AG09319 (cell line): ENCODE measurements at places on chromosomes 7 and 10.

- no peak for DNase-seq
Measured at GRCh38 chr7:101814081-101814990, 3.1 kb upstream of the CUX1 start.

DNA sequence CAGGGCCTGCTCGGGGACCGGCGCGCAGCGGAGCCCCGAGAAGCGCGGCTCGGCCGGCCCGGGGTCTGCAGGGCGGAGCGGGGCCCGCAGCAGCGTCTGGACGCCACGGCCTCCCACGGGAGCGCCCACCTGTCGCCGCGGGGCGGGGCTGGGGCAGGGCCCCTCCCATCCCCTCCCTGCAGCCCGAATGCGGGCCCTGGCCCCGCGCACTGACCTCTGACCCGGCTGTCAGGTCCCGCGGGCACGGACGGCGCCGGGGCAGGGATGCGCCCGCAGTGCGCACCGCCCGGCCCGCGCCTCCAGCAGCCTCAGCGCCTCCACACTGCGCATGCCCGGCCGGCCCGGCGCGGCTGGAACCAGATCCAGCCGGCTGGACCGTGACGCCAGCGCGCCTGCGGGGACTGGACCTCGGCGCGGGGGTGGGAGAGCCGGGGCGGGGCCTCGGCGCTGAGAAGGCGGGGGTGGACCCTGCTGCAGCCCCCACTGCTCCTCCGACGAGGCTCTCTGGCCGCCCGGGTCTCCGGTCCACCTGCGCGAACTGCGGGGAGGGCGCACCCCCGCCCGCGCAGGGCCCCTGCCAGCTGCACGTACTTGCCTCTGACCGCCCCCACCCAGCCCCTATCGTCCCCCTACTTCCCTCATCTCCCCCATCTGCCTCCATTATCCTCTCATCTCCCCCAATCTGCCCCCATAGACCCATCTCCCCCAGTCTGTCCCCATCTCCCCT lies 16.1 kb upstream of the GPR146 start:
- peak; percentile 68 for DNase-seq

GRCh38 chr10:69055241-69055640 lies 32.7 kb upstream of the SRGN start:
- no peak for DNase-seq

- DNase-seq = no peak
Measured at GRCh38 chr7:115631782-115632181, 398.8 kb downstream of the TFEC start.

DNA sequence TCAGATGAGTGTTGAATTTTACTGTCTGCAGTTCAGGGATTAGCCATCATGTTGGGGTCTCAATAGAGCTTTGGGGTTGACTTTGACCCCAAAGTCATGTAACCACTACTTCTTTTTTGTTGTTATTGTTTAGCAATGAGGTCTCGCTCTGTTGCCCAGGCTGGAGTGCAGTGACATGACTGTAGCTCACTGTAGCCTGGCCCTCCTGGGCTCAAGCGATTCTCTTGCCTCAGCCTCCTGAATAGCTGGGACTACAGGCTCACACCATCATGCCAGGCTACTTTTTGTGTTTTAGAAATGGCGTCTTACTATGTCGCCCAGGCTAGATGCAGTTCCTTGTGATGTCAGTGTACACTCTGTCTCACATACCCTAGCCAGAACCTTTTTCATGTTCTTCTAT lies 598.4 kb downstream of the LRMDA start:
- DNase-seq = no peak
